ENCODE measurements at places on chromosomes 2 and 18. TPM values are rescaled to one million over a fixed set of nuclear protein-coding genes. Genes with fewer than 3 reads are reported as not detected.

- DNase-seq, result no peak
These were observed 195.0 kb downstream of the GCA start for GRCh38 chr2:162538967-162539366.

HOXD1 gene
- total RNA-seq, result not detected

- DNase-seq, result no peak
These were observed 209.4 kb upstream of the SP5 start for GRCh38 chr2:170505631-170506275.

GRCh38 chr2:20737505-20737904 lies 70.6 kb downstream of the GDF7 start:
- no peak for DNase-seq

DNA sequence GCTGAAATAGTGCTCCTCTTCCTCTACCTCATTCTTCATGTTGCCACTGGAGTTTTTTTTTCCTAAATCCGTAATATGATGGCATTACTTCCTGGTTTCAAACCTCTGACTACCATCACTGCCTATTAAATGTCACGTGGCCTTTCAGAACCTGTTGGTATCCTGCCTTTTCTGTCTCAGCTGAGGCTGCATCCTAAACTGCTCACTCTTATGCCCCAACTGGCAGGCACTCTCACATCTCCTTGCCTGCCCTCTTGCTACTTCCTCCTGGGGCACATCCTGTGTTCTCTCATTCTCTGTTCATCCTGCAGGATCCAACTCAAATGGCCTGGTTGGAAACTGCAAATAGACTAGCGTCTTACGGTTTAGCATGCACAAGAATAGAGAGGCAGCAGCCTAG lies 468.1 kb upstream of the FANCL start:
- no peak for DNase-seq

DNA sequence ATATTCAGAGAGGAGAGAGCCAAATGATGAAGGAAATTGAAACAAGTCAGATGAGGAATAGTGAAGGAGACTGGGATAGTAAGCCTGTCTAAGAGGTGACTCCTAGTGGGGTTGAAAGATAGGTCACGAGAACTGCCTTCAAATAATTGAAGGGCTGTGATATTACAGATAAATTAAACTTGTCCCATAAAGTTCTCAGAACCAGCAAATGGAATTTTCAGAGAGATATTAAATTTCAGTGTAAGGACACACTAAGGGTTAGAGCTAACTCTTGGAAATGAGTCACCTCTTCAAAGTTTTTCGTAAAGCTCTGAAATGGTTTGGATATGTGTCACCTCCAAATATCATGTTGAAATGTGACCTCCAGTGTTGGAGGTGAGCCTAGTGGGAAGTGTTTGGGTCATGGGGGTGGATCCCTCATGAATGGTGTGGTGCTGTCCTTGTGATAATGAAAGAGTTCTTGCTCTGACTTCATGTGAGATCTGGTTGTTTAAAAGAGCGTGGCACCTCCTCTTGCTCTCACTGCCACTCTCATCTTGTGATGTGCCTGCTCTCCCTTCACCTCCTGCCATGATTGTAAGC lies 87.3 kb downstream of the BABAM2 start:
- peak; percentile 96 for DNase-seq

GRCh38 chr2:14716319-14716718 lies 83.8 kb downstream of the LRATD1 start:
- no peak for DNase-seq

- DNase-seq, result no peak
These were observed 484.3 kb downstream of the THSD7B start for GRCh38 chr2:137249463-137250130.

- DNase-seq, result peak; percentile 10
These were observed 13.4 kb downstream of the FMNL2 start for GRCh38 chr2:152348388-152348787.

DPYSL5 gene
- total RNA-seq, result not detected

DNA sequence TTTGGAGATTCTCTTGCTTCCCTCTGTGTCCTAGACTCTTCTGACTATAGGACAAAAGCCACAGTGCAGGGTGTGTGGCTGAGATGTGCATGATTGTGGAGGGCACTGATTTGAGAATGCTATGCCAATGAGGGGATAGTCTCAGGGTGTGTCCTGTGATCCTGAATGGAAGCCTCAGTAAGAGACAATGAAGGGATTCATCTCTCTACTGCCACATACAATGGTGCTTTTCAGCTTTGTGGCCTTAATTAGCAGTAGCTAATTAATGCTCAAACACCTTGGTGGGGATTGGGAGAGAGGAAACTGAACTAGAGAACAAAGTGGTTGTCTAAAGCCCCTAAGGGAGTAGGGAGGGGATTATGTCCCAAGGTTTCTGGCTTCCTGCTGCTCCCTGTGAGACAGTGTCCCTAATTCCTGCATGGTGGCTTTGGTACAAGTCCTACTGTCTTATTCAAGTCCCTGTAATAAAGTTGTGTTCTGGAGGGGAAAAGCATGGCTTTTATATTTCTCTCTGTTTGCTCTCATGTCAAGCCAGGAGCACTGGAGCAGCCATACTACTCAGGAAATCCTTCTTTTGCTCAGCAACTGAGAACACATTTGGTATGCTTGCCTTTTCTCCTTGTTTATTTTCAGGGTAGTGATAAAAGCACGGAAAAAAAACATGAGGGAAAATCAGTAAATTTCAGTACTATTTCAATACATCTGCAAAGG lies 415.2 kb upstream of the TCF4 start:
- no peak for DNase-seq

DNA sequence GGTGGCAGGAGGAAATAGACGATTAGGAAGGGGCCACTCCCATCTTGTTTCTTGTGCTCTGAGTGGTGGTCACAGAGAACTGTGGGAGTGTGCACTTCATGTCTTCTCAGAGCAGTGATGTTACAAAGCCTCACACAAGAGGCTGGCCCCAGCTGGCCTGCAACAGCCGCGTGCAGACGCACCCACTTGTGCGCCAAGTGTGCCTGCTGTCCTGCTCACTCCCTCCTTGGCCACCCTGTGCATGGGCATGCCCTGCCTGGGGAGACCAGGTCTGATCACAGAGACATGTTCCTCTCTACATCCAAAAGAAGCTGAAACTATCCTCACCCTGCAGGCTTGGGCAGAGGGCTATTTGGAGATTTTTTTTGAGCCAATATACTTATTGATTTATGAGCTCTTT lies 108.4 kb downstream of the MRO start:
- DNase-seq, result no peak

GRCh38 chr2:10278029-10278762 lies 24.5 kb upstream of the HPCAL1 start:
- DNase-seq, result peak; percentile 42

GRCh38 chr18:57841568-57841967 lies 38.5 kb upstream of the ATP8B1 start:
- no peak for DNase-seq

- DNase-seq, result no peak
These were observed 67.9 kb downstream of the DGKD start for GRCh38 chr2:233422050-233422639.

DNA sequence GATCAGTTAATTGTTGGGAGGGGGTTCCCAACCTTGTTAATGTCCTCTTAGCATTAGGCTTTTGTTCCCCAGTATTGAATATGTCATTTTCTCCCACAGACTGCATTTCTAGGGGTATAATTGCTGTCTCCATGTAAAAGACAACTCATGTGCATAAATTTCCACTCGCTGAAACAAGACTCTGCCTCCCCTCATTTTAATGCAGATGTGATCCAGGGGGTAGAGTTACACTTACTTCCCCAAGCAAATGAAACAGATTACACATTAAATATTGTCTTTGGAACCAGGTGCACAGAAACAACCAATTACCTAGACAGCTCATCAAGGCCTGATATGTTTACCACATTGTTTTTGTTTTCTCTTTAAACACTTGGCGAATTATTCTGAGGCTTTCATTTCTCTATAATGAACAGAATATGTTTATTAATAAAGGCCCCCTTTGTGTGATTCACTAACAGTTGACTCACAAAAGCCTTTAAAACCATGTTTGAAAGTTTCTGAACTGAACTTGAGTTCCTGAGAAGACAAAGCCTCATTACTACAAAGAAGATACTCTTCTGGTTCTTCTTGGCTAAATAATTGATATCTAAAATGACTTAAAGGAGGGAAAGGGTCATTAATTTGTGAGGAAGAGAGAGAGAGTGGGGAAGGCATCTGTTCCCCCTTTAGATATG lies 15.0 kb upstream of the ACVR1 start:
- no peak for DNase-seq

GALNT14 gene
- total RNA-seq, result not detected

KLHL14 gene
- total RNA-seq, result not detected

MDH1B gene
- total RNA-seq, result 0.54 TPM

DNA sequence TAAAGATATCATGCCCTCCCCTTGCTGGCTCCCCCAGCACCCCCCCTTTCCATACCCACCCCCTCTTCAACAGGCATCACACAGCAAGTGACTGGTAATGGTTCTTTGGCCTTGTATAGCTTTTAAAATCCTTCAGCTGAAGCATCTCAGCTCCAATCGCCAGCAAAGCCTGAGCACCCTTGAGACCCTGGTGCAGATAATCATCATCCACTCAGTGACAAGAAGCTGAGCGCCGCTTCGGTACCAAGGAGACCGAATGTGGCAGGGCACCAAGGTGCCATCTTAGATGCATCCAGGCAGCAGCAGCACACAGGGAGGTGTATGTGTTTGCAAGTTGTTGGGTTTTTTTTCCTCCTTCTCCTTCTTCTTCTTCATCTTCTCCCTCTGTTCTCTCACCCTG lies 232.7 kb downstream of the BCL11A start:
- no peak for DNase-seq

GNAL gene
- total RNA-seq, result 0.28 TPM

GRCh38 chr2:148848146-148848545 lies 26.9 kb upstream of the KIF5C start:
- DNase-seq, result no peak

DNA sequence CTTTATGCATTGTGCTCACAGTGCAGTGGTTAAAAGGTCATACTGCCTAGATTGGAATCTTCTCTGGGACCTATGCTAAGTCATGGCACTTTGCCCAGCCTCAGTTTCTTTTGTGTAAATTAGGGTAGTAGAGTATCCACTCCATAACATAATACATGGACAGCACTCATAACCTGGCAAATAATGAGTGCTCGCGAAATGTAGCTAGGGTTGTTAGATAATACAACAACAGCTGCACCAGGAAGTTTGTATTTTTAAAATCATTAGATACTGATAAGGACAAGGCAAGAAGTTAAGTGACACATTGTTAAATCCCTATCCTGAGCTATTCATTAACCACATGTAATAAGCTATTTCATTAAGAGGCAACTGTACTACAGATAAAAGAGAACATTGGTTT lies 13.8 kb upstream of the PLA2R1 start:
- DNase-seq, result no peak

DNA sequence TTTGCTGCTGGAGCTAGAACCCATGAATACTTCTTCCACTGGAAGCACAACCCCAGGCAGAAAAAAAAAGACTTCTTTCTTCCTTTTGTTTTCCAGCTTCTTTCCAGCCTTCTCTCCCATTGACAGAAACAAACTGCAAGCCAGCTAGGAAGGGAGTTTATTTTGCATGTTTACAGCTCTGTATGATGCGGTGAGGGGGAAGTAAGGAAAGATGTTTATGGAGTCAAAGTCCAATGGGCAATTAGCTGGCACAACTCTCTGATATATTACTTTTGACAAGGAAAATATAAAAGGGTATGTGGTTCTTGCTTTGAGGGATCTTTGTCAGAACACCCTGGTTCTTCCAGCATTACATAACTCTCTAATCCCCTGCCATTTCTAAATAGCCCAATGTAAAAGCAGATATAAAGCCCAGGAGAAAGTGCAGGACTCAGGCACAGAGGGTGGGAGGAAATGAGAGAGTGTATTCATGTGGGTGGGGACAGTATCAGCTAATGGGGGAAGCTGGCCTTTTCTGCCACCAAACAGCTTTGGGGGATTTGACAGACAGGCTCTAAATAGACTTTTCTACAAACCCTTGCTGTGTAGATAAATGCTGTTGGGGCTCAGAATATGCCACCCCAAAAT lies 9.3 kb upstream of the NMS start:
- no peak for DNase-seq

DSEL gene
- total RNA-seq, result 100 TPM

GRCh38 chr2:241123816-241124536 lies 21.9 kb upstream of the MTERF4 start:
- DNase-seq, result no peak

GRCh38 chr2:36539631-36540030 lies 58.3 kb downstream of the FEZ2 start:
- peak; percentile 78 for DNase-seq

All from IMR-90 (cell line).